Ovary (tissue), 10 donors: ENCODE measurements at places on chromosomes 6 and 20.
A peak's percentile ranks its signal among the peaks of the same experiment; 100 is the strongest.

DNA sequence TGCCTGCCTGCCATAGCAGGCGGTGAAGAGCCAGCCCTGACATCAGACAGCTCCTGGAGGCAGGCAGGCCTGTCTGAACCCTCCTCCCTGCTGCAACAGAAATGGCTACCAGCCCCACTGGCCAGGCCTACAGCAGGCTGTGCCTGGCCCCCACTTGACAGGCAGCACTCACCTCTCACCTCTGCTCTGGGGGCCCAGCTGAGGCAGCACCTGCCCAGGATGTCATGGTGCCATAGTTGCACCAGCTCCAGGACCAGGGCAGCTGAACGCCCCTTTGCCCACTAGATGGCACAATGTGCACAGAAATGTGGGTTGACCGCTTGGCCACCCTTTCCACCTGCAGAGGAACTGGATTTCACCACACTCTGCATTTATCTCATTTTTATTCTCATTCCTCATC, 30.6 kb downstream of the MRPL14 start:
- peak; percentile 73 for DNase-seq

DNA sequence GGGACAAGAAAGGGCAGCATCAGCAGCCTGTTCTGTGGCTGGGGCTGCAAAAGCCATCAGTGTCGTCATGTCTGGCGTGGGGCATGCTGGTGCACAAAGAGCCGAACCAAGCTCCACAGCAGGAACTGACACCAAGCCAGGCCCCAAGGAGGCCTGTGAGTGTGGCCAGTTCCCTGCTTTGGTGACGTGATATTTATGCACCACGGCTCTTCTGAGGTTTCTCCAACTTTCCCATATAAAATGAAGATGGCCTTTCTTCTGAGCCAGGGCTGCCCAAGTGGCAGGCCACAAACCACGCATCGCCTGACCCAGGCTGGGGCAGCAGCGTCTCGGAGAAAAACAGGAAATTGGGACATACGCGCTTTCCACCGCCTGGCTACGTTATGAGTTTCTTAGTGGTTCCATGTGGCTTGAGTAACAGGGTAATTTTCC, 109.9 kb downstream of the RIN2 start:
- no peak for DNase-seq

GRCh38 chr20:35975576-35976373, 7.4 kb downstream of the CNBD2 start:
- DNase-seq = no peak

DNA sequence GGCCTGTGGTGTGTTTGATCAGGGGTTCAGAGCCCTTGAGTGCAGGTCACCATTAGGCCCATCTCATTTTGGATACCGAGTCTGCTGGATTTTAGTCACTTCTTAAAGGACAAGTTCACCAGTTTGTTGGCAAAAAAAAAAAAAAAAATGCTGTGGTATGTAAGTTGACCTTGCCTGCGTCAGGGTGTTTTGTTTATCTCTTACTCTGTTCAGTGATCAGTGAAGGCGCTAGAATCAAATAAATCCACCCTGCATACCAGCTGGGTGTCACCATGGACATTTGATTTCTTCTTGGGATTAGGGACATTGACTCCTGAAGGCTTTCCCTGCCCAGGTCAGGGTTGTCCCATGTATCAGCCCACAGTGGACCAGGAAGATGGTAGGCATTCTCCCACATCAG, 6.7 kb downstream of the SMOC2 start:
- DNase-seq = no peak

- peak; percentile 48 for DNase-seq
Observed at GRCh38 chr6:36851149-36851614, 11.9 kb upstream of the CPNE5 start.

DNA sequence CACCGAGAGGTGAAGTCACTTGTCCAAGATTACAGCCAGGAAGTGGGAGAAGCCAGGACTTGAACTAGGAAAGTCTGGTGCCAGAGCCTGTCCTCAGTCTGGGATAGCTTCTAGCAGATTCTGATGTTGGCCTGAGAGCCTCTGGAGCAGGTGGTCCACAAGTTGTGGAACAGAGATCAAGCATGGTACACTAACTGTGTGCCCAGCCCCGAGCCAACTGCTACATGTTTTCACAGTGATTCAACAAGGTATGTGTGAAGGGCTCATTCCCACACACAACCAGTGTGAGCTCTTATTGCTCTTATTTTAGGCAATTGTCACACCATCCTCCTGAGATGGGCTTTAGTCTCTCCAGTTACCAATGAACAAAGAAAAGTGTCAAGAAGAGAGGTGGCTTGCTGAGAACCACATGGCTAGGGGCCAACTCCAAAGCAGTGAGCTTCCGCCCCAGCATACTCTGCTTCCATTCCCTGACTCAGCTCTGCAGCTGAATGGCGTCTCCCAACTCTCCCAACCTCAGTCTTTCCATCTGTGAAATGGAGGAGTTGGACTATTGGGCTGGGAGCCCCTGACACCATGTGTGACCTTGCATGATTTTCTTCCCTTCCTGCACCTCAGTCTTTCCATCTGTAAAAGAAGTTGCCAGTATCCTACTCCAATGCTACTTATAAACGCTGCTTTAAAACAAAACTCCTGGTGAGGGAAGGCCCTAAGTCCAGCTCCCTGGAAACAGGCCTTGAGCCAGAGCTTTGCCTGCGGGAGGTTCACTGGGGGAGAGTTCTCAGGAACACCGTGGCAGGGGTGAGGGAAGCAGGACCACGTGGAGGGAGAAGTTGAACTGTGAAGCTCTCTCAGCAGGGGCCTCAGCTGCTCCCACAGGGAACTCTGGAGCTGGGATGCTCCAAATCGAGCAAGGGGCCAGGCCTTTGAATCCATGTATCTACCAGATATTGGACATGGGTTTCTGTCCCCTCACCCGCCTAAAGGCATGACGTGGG, 40.9 kb downstream of the CDH22 start:
- no peak for DNase-seq

DNA sequence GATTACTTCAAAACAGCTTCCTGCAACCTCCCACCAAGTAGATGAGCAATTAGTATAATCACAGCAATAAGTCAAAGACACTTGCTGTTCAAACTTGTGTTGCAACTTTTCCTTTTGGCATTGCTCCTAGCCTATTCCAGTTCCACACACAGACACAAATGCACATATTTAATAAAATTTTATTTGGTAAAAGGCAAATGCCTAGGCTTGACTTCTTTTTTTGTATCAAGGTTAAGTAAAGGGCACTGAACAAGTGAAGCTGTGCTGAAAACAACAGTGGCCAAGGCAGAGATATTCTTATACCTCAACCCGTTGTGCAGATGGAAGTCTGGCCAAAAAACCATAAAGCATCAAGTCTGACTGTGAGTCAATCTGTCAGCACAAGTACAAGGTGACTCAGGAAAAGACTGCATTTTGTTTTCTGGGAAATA, 708.4 kb upstream of the CITED2 start:
- DNase-seq = no peak

DNA sequence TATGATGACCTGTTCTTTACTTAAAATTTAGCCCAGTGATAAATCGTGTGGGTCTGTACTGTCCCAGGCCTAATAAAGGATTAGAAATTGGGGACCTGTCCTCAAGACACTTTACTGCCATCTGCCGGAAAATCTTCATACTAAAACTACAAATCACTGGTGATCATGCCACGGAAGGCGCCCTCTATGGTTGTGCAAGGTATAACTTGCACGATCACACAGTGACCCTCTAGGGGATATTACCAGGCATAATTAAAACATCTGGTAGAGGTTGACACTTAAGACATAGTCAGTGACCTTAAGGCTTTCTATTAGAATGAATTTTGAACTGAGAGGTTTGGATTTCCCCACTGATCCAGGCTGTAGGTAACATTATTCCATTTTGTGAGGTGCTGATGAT, 172.6 kb downstream of the BMP2 start:
- no peak for DNase-seq

DNA sequence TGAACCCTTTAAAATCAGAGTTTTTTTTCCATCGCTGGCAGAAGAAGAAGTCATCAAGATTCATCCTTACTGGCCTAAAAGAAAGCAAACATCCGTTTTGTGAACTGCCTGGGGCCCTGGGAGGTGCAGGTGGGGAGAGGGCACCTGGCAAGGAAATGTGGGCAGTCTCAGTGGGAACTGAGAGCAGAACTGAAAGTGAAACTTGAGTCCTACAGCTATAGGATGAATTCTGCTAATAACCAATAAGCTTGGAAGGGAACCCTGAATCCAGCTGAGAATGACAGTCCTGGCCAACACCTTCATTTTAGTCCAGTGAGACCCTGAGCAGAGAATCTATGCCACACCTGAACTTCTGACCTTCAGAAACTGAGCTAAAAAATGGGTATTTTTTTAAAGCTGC, 130.1 kb upstream of the ASCC3 start:
- DNase-seq = no peak

DNA sequence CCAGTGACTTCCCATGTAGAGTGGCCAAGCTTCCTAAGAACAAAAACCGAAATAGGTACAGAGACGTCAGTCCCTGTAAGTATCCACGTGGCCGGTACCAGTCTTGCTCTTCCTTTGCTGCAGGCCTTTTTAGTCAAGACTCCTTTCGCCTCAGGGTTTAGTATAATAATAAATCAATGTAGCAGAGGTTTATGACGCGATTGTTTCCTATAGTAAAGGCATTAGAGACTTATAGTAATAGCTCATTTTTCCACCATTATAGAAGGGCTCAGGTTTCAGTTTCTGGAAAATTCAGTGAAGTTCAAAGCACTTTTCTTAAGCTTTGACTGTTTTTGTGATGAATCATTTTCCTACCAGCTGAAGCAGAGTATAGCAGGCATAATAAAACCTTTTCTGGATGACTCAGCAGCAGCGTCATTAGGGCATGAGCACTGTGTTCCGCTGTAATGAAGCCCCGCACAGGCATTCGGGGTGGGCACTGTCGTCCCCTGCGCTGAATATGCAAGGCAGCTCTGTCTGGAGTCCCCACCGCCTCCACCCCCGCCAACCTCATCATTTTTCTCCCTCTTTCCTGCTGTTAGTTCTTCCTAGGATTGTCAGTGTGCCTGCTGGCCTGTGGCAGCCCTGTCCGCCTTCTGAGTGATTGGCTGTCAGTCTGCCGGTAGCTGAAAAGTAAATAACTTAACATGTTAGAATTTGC, 51.3 kb downstream of the PTPN1 start:
- DNase-seq = peak; percentile 51

- no peak for DNase-seq
Observed at GRCh38 chr6:155549028-155549798, 93.6 kb upstream of the NOX3 start.

DNA sequence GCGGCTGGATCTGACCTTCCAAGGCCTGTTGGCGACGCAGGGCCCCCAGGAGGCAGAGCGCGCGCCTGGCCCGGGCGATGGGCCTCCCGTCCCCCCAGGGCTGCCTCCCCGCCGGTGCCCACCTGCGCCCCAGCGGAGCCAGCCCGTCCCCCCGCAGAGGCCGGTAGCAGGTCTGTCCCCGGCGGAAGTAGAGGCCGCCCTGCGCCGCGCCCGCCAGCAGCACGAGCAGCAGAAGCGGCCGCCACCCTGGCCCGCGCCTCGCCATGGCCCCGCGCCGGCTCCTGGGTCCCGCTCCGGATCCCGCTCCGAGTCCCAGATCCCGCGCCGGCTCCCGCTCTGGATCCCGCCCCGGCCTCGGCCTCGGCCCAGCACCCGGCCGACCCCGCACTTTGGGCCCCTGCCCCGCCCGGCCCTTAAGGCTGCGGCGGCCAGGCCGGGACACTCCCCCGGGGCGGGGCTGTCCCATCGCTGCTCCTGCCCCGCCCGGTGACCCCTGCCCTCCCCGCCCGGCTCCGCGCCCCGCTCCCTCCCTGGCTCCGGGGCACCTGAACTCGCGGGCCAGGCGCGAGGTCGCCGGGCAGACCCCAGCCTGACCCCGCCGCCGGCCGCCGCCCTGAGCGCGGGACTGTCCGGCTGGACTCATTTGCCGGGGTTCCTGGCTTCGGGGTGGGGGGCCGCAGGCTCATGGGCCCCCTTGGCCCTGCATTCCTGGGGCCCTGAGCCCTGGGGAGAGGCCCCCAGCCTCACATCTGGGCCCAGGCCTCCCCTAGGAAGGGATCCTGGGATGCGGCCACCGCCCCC, at the start of gene CTSZ:
Gene CTSZ (minus strand): TSS at position 391 of the 801 bp plus-strand sequence. CDS start 126 bp downstream, at position 265.
- peak; percentile 40 for DNase-seq

DNA sequence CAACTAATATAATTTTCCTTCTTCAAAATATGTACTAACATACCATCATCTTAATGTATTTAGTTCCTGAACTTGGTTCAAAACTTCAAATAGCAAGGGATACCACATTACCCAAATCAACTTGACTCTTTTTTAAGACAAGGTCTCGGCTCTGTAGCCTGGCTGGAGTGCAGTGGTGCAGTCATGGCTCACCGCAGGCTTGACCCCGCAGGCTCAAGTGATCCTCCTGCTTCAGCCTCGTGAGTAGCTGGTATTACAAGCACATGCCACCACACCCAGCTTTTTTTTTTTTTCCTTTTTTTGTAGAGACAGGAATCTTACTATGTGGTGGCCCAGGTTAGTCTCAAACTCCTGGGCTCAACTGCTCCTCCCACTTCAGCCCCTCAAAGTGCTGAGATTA, 55.9 kb upstream of the LYRM2 start:
- DNase-seq = no peak
